D721Med (cell line): ENCODE measurements at places on chromosomes 16 and 17.

GRCh38 chr16:68528233-68528632 lies 10.9 kb upstream of the ZFP90 start:
- DNase-seq, result no peak

- DNase-seq, result no peak
Observed at GRCh38 chr16:24855678-24856077, 9.9 kb downstream of the SLC5A11 start.

DNA sequence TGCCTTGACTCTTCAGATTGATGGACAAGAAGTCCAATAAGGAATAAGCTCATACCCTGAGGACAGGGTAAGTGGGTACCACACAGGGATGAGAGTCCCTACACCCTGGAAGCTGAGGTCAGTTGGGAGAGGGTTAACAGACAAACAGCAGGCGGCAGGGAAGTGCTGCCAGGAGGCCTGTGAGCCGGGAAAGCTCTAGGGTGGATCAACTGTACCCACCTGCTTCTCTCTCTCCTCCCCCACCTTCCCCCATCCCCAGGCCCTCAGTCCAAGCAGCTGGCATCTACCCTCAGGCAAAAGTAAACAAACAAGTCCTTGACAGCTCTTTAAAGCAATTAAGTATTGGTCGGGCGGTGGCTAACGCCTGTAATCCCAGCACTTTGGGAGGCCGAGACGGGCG lies 20.7 kb upstream of the MYLK3 start:
- DNase-seq, result no peak

DNA sequence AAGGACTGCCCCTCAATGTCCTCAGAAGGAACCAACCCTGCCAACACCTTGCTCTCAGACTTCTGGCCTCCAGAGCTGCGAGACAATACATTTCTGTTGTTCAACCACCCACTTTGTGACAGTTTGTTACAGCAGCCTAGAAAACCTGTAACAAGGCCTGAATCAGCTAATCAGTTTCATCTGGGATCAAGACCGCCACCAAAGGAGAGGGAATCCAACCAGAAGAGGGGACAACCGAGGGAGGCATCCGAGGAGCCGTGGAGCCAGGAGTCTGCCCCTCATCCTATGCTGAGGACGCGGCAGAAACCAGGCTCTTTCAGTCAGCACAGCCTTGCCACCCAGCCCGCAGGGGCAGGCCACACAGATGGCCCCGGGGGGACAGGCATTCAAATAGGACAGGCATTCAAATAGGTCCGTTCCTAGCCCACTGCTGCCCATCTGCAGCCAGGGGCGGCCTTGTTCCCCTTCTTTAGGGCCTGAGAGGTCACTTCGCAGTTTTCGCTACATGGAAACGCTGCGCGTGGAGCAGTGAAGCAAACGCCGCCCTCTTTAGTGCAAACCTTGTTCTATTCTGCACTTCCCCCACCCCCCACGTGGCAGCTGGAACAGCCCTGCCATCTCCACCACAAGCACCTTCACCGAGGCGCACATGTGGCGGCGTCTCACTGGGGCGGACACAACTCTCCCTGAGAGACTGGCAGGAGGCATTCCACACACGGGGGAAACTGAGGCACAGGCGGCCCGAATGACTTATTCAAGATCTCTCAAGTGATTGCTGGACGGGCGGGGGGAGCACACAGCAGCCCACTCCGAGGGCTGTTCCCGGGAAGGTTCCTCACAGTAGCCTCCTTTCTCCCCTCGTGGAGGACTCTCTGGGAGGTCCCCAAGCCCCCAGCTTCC lies 26.7 kb downstream of the FA2H start:
- DNase-seq, result no peak

- no peak for DNase-seq
Observed at GRCh38 chr16:68490829-68491575, 42.7 kb upstream of the SMPD3 start.

DNA sequence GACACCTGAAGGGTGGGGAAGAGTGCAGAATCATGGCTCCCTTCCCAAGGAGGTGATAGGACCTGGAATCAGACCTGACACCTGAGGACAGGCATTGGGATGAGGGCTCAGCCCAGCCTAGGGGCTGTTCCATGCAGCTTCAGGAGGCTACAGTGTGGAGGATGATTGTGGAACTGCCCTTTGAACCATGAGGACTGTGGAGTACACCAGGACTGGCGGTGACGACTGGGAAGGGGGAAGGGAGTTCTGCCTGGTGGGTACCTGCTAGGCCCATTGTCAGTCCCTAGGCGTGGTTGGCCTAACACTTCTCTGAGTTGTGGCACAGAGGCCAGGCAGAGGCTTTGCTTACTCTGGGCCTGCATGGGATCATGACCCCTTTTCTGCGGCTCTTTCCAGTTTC lies 76.1 kb downstream of the MPRIP start:
- no peak for DNase-seq

- no peak for DNase-seq
Observed at GRCh38 chr16:72927199-72928089, 120.5 kb downstream of the ZFHX3 start.

DNA sequence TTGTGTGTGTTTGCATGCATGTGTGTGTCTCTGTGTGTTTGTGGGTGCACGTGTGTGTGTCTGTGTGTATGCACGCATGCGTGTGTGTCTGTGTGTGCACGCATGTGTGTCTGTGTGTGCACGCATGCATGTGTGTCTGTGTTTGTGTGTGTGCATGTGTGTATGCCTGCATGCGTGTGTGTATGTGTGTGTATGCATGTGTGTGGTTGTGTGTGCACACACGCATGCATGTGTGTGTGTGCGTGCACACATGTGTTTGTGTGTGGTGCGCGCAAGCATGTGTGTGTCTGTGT lies 239.9 kb upstream of the TNRC6C start:
- no peak for DNase-seq

- no peak for DNase-seq
Observed at GRCh38 chr16:66750279-66751052, 943 bp downstream of the DYNC1LI2 start.
